ENCODE measurements at places on chromosomes 3 and 15.
A peak's percentile ranks its signal among the peaks of the same experiment; 100 is the strongest.

DNA sequence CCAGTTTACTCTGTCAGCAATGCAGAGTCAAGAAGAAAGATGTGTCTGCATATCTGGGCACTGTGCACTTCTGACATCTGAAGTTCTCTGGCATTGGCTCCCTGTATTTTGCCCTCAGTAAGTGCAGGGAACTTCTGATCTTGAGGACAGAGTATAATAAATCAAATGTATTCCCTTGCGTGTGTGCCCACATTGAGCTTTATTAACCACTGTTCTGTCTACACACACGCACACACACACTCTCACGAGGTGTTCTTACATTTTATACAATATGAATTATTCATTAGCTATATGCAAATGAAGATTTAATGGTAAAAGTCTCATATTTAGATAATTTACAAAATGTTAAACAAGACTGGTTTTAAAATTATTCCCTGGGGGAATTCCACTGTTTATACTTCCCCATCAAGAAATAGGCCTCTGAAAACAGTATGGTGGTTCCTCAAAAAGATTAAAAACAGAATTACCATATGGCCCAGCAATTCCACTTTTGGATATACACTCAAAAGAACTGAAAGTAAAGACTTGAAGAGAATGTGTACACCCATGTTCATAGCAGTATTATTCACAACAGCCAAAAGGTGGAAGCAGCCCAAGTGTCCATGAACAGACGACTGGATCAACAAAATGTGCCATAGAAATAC lies 24.6 kb upstream of the ANPEP start:
- DNase-seq: peak; percentile 60

GRCh38 chr15:99909592-99910295 lies 176.5 kb upstream of the LYSMD4 start:
- DNase-seq: no peak

DNA sequence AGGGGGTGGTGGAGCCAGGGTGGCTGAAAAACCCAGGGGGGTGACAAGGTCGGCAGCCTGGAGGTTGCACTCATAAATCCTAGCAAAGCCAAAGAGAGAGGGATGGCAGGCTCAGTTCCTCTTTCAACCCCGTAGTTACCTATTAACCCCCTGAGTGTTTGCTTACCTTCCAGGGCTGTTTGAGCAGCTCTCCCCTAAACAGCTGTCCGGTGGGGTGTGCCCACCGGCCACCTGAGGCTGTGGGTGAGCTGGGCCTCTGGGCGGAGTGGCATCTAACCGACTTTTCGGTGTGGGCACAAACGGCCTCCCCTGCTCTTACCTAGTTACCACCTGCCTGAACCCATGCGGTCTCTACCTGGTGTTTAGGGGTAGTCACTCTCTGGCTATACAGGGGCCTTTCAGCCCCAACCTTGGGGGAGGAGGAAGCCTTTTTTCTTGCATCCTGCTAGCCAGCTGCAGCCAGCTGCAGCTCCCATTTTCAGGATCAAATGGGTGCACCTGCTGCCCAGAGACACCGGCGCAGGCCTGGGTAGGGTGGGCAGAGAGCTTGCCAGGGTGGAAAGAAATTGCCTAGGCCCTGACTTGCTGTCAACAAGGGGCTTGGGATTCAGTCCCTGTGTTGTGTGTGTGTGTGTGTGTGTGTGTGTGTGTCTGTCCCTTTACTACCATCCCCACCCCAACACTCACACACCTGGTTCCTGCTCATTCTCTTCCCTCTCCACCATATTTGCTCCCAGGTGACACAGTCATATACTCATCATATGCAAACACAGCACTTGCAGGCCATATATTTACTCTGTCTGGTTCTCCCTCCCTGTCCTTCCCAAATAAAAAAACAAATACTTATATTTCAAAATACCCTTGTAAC lies 3.7 kb downstream of the DLL4 start:
- no peak for DNase-seq

DNA sequence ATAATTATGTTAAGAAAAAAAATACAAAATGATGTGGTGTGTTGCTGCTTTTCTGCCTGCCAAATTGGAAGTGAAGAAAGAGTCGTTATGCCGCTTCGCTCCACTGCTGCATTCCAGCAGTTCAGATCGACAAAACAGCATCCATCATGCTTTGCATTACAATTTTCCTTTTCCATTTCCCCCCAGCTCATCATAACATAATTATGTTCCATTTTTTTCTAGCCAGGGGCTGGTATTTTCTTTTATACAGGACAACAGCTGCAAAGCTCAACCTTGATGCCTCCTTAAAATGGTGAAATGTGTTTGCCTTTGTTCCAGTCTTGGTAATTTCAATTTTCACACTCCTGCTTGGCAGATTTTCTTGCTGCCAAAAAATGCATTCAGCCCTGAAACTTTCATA lies 44.9 kb upstream of the KBTBD12 start:
- DNase-seq: no peak

DNA sequence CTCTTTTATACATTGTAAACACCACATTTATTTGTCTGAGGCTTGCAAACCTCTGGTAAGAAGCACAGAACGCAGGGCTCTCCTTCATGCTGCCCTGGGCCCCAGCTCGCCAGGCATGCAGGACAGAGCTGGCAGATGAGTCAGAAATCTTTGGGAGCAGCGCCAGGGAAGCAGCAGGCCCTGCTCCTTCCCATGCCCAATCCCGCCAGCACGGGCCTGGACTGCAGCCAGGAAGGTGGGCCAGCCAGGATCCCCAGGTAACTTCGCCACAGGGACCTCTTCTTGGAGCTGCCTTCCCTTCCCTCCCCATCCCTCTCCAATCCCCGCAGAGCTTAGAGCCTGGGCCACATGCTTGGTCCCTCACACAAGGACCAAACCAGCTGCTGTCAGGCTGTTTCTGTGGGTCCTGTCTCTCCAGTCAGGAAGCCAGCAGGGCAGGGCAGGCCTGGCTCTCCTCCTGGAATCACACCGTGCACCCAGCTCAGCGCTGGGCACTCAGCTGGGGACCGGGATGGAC lies 8.8 kb downstream of the STOML1 start:
- DNase-seq: no peak

DNA sequence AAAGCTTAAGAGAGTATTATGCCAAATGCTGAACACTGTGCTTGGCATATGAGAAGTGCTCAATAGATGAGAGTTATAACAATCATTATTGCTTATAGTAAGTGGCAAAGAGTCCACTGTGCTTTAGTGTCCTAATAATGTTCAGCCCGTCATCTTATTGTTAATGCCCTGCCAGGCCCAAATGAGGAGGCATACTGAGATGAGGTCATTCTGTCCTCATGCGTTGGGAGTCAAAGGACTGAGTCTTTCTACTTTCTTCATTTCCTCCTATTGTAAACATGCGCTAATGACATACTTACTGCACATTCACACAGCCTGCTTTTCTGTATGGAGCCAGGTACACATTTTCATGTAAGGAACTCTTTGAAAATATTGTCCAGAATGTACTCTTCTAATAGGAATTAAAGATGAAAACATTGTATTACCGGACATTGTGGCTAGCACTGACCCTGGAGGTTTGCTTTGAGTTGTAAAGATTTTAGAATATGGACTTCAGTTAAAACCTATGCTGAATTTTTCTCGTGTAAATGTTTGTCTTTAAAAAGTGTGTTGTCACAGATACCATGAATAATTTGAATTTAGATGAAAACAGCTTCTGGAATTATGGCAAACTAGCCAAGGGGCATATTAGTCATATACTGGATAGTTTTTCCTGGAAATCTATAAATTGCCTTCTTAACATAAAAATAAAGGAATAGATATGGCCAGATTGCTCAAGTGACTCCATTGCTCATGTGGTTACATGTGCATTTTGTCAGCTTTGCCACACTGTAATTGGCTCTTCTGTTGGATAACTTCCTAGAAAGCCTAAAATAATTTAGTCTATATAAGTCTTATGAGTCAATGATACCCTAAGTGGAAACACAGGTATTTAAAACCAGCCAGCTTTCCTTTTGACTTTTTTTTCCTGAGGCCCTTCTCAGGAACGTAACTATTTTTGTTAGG lies 38.3 kb downstream of the KBTBD12 start:
- no peak for DNase-seq

DNA sequence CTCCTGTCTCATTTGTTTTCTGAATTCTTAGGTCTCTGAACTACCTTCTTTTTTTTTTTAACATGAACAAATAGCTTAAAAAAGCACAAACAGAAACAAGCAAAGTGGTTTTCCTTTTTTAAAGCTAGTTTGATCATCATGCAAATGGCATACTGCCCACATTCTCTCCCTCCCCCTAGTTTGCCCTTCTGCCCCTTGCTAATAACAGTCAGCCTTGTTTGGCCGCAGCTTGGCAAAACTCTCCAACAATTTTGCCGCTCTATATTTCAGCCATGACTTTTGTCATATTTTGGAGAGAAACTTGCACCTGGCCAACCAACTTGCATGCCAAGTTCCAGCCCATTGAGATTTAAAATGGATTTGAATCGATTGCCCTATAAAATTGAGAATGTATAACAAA lies 666.0 kb upstream of the NR2F2 start:
- DNase-seq: no peak

GRCh38 chr3:55471522-55472280 lies 15.4 kb downstream of the WNT5A start:
- no peak for DNase-seq

- DNase-seq: no peak
These were observed 857.3 kb downstream of the NAALADL2 start for GRCh38 chr3:175716446-175716845.

DNA sequence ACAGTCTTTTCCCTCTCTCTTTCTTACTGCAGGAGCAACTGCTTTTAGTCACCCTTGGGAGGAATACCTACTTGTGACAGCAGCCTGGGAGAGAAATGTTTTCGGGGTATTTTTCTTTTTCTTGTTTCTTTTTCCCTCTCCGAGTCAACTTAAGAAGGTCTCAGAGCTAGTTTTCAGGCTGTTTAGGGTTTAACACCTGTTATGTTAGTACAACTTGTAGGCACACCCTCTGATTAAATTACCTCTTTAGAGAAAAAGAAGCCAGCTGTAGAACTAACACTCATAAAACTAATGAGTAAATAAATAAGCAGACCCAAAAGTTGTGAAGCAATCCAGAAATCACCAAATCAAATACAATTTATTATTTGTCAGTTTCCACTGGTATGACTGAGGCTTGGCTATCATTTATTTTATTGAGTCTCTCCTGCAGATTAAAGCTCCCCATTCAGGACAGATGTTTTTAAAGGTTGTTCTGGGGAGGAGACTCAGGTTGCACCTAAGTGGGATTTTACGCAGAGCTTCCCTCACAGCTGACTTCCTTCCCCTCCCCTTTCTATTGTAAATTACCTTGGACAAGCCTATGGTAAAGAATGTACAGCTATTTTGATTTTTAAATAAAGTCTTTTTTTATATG lies 112.5 kb downstream of the FOXB1 start:
- DNase-seq: no peak

GRCh38 chr3:152405915-152406802 lies 137.4 kb downstream of the MBNL1 start:
- peak; percentile 96 for DNase-seq

DNA sequence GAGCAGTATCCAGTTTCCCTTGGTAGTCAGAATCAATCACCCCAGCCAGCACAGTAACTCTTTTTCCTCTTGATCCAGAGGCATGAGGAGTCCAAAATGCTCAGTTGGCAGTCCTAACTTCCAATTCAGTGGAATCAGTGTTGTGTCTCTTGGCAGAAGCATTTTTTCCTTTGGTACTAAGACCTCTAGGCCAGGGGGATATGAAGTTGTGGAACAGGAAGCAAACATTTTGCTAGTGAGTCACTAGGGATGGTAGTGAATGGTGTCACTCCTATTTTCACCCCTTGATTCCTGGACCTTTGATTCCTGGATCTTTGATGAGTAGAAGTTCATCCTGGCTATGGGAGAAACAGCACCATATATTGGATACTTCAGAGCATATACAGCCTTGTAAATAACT lies 70.5 kb upstream of the ALDH1A3 start:
- DNase-seq: no peak

GRCh38 chr3:102802819-102803420 lies 368.1 kb downstream of the ZPLD1 start:
- DNase-seq: no peak

GRCh38 chr15:76073554-76073953 lies 13.8 kb downstream of the TMEM266 start:
- no peak for DNase-seq

GRCh38 chr3:194500198-194500597 lies 13.4 kb upstream of the ATP13A3 start:
- no peak for DNase-seq

GRCh38 chr15:88744548-88745020 lies 58.7 kb upstream of the ACAN start:
- no peak for DNase-seq

- DNase-seq: no peak
These were observed 24.1 kb downstream of the PIGB start for GRCh38 chr15:55343168-55343567.

- DNase-seq: no peak
These were observed 64.0 kb downstream of the POLR2M start for GRCh38 chr15:57770495-57770894.

DNA sequence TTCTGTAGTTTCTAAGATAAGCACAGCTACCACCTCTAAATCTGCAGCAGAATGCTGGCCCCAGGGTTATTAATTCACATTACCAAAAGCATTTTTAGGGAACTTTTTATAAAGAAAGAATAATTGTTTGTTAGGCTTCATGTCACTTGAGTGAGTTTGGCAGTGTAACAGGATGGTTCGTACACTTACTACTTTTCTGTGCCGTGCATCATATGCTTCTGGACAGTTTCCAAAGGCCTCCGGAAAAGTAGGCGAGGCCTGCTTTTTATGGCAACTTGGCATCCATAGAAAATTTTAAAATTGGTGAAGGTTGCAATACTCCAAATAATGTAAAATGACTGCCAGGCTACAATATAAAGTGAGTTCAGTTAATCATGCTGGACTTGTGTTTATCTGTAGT lies 30.0 kb downstream of the NIPA2 start:
- no peak for DNase-seq

GRCh38 chr3:113241292-113242095 lies 30.1 kb downstream of the BOC start:
- no peak for DNase-seq

DNA sequence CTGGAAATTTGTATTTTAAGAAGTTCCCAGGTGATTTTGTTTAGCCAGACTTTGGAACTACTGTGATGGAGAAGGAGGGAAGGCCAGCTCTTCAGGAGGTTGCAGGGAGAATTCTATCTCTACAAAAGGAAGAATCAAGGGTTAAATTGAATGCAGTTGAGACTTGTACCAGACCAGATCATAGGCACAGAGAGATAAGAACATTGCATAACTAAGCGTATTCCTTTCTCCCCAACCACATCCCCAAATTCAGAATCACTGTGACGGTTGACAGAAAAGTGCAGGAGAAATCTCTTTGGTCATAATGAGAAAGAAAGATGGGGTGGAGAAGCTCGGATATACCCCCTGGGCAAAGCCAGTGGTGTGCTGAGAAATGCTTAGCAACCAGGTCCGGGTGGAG lies 7.2 kb downstream of the PLD1 start:
- DNase-seq: no peak

- DNase-seq: no peak
These were observed 102.5 kb downstream of the ZMAT3 start for GRCh38 chr3:178969004-178969700.

- DNase-seq: no peak
These were observed 89.4 kb upstream of the ICE2 start for GRCh38 chr15:60568301-60568742.

- no peak for DNase-seq
These were observed 36.8 kb upstream of the NEO1 start for GRCh38 chr15:73015493-73015892.

- DNase-seq: peak; percentile 98
These were observed at the start of gene THUMPD3 for GRCh38 chr3:9362731-9363530. THUMPD3 (plus strand) TSS chr3:9363054; CDS start chr3:9365069, 2,015 bp downstream.
